ENCODE measurements at places on chromosomes 7 and 10.

GRCh38 chr7:27166531-27167505 lies 1.5 kb upstream of the HOXA9 start:
- DNase-seq: peak; percentile 30

DNA sequence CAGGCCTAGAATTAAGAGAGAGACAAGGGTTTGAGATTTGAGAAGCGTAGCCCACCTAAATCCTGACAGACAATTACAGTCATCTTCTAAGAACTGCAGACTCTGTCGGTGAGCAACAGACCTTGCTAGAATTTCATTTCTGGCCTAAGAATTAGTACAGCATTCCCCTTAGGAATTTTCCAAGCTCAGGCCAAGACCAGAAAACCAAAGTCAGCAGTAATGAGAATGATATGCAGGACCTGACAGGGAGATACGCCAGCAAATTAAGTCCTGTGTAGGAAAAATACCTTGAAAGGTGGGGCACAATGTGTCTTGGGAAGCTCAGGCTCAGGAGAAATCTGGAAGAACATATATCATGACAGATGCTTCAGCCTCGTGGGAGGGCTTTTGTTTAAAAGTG lies 52.7 kb upstream of the HERPUD2 start:
- DNase-seq: no peak

DNA sequence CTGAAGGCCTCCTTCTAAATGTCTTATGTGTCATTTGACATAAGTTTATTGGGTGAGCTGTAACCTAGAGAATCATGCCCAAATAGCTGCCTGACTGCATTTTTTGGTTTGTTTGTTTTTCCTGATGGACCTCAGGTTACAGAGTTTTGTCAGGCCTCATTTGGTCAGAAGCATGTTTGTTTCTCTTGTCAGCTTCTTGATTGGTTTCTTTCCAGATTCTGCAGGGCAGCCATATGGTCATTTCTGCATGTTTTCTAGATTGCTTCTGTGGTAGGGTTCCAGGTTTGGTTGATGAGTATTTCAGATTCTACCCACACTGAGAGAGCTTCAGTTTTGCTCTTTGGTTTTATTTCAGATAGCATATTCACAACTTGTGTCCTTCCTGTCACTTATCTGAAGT lies 28.0 kb downstream of the GLCCI1 start:
- no peak for DNase-seq

DNA sequence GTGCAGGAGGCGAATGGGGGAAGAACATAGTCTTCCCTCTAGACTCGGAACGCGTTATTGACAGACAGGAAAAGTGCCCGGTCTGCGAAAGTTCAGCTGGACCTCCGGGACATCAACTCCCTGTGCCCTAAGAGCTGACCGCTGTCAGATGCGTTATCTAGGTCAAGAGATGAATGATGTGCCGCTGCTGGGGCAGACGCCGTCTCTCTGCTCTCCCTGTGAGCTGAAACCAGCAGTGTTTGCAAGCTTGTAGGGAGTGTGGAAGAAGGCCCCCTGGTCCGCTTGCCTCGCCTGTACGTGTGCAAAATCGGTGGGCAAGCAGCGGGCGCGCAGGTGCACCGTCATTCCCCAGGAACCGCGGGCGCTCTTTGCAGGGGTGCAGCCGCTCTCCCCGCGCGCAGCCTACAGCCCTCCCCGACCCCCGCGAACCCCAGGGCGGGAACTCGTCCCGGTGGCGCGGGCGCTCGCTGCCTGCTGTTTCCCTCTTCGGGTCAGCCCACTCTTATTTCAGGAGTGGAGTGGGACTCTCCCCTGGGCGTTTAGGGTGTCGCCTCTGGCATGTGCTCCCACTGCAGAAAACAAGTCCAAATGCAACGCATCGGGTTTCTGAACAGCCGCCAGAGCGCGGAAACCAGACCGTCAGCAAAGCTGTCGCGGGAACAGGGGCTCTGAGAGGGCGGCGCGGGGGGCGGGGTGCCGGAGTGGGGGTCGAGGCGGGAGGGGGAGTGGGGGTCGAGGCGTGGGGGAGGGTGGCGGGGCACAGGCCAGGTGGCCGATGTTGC lies 1.8 kb upstream of the PFKFB3 start:
- no peak for DNase-seq

DNA sequence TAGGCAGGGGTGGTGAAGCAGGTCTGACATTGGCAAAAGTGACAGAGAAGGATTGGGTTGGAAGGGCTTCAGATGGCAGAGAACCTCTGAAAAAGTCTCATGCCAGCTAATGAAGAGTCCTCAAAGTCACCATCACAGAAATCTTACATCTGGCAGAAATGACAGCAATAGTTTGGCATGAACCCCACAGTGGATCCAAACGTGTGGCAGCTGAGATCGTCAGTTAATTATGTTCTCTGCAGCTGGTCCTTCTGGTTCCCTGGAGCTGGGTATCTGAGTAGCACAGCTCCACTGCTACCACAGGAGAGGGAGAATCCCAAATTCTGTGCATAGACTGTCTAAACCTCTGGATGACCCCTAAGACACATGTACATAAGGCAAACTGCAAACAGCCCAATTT lies 73.4 kb downstream of the ALOX5 start:
- DNase-seq: no peak

DNA sequence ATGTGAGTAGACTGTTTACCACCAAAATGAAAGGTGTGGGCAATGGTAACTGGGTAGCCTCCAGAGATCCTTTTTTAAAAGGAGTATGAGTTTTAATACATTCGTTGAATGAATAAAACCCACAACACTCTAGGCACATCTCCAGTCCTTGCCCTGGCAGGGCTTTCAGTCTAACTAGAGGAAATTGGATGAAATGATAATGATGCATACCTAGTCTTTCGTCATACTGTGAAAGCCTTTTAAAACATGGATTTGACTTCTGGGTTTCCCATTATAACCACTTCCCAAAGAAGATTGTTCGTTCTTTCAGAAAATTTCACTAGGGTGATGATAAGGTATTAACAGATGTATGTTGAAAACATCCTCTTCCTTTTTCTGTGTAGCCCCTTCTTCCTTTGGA lies 110.8 kb downstream of the REEP3 start:
- no peak for DNase-seq

DNA sequence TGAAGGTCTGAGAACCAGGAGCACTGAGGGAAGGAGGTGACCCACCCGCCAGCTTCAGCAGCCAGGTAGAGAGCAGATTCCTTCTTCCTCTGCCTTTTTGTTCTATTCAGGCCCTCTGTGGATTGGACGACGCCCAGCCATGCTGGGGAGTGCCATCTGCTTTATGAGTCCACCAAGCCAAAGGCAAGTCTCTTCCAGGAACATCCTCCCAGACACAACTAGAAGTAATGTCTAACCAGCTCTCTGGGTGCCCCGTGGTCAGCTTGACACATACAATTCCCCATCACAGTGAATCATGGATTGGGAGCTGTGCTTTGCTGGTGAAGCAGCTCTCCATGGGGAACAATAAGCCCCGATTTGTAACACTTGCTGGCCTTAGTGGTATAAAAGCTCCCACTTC lies 125.2 kb downstream of the CCDC3 start:
- no peak for DNase-seq

DNA sequence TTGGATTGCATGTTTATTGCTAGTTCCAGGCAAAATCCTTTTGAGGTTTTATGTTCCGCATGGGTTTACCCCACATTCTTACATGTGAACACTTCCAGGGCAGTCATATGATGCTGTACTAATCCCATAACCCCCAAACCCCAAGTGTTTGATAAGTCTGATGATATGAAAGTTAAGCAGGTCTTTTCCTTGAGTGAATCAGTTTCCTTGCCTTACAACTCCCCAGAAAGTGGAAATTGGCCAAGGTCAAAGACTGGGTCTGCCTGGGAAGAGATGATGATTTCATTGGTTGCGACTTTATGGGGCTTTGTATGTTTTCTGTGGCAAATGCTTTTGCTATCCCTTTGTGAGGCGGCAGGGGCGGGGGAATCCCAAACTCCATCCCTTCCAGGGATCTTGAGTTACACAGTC lies 24.7 kb downstream of the AFAP1L2 start:
- DNase-seq: no peak

DNA sequence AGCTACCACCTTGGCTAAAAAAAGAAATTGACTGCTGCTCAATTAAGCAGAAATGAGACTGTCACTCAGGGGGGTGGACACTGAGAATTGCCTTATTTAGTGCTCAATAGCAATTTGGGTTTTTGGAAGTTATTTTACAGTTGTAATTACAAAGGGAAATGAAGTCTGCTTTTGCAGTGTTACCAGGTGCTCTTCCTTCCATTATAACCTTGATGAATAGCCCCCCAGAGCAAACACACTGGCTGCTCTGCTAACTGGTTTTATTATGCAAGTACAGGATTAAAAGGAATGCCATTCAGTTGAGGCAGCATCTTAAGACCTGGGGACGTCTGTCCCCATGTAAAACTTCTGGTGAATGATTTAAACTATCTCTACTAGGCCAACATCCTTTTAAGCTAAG lies 191.0 kb downstream of the EVX1 start:
- DNase-seq: no peak

DNA sequence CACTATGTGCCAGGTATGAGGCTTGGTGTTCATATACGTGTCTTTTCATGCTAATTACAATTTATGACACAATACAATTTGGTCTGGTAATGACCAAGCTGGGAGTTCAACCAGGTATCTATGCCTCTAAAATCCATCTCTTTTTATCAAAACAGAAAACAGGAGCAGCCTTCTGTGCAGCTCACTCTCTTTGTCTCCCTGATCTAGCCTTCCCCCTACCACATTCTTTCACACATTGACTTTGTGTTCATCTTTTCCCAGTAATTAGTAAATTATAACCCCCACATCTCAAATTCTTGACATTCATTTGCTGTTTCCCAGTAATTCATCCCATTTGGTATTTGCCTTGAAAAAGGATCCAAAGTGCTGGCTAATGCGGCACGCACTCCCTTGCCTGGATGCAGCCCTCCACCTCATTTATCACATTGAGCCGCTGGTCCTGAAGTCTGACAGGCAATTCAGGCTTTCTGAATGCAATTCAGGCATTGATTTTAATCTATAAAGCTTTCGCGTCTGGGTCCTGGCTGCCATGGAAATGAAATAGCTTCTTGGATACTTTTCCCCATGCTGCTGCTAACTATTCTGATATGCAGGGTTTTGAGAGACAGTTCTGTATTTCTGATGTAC lies 112.5 kb upstream of the ANKRD1 start:
- DNase-seq: no peak

- DNase-seq: no peak
Observed at GRCh38 chr10:2026936-2027335, 289.6 kb upstream of the ADARB2 start.

- no peak for DNase-seq
Observed at GRCh38 chr10:63382066-63382465, 83.7 kb downstream of the JMJD1C start.

GRCh38 chr7:74525881-74526280 lies 72.2 kb downstream of the GTF2IRD1 start:
- no peak for DNase-seq

DNA sequence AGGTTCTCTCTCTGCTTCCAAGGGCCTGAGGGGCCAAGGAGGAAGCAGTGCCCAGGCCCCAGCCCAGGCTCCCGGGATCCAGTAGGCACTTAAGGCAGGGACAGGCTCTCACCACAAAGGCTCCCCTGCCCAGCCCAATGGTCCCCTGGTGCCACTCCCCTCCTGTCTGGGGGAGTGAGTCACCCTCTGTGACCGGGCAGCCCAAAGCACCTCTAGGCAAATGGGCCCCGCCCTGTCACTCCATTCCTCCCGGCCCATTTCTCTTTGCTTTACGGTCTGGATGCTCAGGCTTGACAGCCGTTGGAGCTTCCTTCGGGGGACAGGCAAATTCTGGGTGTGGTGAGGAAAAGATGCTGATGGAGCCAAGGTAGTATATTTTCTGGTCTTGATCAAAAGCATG lies at the start of gene CALHM3:
CALHM3 (minus strand) TSS at position 106 of the 400 bp plus-strand sequence. CDS start 208 bp downstream, outside the sequence.
- DNase-seq: no peak

DNA sequence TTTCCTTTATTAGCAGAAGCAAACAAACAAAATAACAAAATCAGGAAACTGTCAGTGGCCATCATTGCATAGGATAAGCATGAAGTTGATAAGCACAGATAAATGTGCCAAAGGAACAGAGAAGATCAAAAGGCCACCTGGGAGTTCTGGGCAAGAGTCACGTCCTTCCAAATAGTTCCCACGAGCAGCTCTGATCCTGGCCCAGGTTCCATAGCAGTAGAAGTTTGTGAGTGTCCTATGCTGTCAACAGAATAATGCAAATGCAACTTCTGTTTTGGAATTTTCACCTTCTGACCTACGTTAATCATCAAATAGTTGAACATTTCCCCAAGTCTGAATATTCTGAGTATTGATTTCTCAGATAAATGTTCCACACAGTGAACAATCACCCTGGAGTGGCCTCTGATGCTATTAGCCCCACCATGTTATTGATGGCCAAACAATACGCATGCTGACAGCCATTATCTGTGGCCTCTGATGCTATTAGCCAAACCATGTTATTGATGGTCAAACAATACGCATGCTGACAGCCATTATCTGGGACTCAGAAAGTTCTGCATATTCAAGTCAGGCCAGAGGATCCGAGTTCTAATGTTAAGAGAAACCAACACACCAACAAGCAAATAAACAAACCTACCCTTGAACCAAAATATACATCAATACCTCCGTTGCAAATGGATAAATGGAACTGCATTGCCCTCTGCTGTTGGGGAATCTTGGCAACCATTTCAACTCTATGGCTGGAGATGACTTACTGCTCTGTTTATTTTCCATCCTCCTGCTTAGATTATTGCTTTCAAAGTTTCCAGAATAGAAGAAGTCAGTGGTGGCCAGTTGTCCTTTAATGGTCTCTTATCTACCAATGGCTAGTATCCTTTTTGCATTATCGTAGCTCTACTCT lies 63.3 kb downstream of the MRC1 start:
- no peak for DNase-seq

GRCh38 chr7:154433632-154434598 lies 381.7 kb downstream of the DPP6 start:
- no peak for DNase-seq

- no peak for DNase-seq
Observed at GRCh38 chr10:68284062-68285001, 47.5 kb upstream of the HNRNPH3 start.

GRCh38 chr7:153072806-153073205 lies 313.3 kb downstream of the ACTR3B start:
- DNase-seq: no peak

DNA sequence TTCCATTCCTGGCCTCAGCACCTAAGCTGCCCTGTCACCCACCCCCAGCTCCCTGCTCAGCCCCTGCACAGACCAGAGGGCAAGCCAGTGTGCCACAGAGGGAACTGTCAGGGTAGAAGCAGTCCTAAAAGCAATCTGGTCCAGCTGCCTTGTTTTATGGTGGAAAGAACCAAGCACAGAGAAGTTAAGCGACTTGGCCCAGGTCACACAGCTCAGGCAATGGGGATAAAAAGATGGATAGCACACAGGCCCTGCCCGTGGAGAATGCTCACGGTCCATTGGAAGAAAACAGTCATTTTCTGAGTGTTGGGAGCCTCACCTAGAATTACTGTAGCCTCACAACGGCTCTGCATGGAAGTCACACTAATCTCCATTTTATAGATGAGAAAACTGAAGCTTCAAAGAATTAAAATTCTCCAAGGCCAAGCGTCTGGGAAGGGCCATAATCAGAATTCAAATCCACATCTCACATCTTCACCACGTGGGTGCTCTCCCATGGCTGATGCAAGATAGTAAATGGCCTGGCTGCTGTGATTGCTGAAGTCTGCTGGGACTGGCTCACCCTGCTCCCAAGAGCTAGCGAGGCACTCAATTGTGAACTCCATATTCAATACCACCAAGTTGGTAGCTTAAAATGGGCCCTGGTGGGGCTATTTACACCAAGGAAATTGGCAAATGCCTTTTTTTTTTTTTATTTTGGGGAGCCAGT lies 26.8 kb downstream of the C10orf105 start:
- DNase-seq: no peak

Measured in CD4-positive, alpha-beta T cell (primary cell).